ENCODE measurements at places on chromosomes 5 and 9.

GRCh38 chr5:7317751-7318150, 78.2 kb upstream of the ADCY2 start:
- no peak for DNase-seq

- DNase-seq: no peak
Measured at GRCh38 chr5:111747337-111747736, 9.7 kb downstream of the NREP start.

DNA sequence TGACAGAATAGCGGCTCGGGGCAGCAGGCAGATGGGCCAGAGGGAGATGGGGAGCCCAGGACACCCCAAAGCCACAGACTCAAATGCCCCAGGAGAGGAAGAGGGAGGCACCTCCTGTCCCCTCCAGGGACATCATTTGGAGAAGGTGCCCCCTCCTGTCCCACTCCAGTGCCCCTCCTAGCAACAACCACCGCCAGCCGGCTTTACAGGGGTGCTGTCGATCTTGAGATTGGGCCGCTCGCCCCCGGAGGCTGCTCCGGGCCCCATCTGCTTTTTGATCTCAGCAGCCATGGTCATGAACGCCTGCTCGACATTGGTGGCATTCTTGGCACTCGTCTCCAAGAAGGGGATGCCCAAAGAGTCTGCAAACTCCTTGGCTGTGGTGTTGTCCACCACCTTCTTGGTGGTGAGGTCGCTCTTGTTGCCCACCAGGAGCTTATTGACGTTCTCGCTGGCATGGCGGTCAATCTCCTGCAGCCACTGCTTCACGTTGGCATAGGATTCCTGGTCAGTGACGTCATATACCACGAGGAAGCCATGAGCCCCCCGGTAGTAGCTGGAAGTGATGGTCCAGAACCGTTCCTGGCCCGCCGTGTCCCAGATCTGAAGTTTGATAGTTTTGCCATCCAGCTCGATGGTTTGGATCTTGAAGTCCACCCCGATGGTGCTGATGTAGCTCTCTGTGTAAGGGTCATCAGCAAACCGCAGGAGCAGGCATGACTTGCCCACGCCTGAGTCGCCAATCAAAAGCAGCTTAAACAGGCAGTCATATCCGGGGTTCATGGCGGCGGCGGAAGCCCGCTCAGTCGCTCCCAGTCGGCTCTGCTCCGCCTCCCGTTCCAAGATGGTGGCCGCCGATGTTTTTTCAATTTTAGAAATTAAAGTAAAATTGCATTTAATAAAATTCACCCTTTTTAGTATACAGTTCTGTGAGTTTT, 14.0 kb upstream of the FRMPD1 start:
- DNase-seq: no peak

GRCh38 chr5:177302354-177303110, 987 bp downstream of the RAB24 start:
- no peak for DNase-seq

DNA sequence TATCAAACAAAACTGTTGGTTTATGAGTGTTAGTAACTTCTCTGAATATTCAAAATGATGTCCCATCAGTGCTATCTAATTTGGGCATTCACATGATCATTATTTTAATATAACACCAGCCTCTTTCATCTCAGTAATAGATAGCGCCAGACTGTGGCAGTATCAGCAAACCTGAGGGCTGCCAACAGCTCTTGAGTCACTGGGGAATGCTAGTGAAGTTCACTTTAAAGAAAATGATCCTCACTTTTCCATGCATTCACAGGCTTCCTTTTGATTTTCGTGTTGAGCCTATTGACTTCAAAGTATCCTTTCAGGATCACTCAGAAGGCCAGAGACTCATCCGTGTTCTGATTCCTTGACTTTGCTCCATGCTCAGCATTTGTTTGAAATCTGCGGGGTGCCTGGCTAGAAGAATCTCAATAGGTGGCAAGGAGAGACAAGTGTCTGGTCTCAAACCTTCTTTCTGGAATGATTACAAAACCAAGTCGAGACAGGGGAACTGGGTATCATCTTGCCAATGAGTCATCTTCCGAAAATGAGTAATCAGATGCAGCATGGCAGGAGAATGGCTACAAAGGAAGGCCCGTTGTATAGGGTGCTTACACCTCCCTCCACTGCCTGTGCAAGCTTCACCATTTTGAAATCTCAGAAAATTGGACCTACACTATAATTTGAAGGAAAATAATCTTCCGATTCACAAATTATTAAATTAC, 509.1 kb downstream of the RASEF start:
- DNase-seq: no peak

GRCh38 chr5:137792303-137792702, 38.1 kb upstream of the HNRNPA0 start:
- no peak for DNase-seq

- no peak for DNase-seq
Measured at GRCh38 chr5:100505984-100506670, 29.0 kb upstream of the FAM174A start.

- DNase-seq: no peak
Measured at GRCh38 chr9:1982074-1982473, 33.1 kb upstream of the SMARCA2 start.

DNA sequence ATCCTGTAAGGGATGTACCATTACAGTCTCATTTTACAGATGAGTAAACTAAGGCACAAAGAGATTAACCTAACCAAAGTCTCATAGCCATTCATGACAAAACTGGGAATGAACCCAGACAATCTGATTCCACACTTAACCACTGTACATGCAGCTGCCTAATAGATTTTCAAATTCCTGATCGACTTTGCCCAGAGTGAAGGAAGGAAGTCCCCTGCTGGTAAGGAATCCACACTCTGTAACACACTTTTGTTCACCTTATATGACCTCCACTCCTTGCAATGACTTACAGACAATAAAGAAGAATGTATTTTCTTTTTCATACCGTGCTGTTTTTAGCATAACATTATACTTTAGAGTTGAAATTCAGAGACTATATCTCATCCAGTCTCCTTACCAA, 31.3 kb upstream of the PLPP6 start:
- no peak for DNase-seq

DNA sequence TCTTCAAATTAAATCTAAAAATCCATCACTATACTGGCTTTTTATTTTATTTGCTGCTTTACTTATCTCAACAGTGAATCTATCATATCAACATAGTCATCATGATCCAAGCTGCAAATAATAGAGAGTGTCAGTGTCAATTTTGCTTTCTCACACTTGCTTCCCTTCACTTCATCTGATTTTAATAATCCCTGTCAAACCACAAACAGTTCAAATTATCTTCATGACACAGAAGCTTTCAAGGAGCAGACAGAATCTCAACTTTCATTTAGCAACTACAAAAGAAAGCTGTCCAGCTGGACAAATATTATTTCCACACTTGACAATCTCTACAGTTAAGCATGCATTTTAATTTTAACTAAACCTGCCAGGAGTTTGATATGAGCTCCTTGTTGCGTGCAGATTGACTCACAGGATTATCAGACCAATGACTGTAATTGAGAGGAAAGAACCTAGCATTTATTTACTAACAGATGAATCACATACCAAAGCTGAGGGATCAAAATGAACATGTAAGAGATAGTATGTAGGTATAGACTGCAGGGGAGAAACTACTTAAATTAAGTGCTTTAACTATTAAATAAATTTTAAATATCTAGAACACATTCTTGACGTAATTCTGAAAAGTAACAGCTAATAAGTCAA, 56.0 kb downstream of the KIAA0825 start:
- no peak for DNase-seq

- DNase-seq: no peak
Measured at GRCh38 chr9:98456156-98456613, 200.7 kb upstream of the TBC1D2 start.

DNA sequence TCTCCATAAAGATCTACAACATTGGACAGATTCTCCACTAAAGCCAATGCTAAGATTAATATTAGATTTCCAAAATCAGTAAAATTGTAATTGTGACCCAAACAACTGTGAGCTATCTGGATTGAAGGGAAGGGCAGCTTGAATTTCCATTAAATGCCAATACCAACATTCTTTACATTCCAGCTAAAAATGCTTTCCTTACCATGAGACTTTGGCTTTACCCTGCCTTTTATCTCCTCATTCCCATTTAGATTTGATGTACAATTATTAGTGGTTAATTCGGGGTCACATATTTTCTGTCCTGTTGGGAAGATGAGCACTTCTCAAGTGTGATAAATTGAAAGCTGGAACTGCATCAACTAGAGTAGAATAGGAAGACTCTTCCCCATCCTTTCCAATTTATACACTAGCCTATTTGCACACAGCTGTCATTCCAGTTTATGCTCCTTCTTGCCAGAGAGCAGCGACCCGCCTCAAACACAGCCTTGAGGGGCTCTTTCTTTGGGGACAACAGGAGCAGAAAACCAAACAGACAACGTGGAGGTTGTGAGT, 33.1 kb upstream of the MYOT start:
- no peak for DNase-seq
